Renal cortex interstitium (tissue), 15 donors: ENCODE measurements at places on chromosomes 1 and 21.

DNA sequence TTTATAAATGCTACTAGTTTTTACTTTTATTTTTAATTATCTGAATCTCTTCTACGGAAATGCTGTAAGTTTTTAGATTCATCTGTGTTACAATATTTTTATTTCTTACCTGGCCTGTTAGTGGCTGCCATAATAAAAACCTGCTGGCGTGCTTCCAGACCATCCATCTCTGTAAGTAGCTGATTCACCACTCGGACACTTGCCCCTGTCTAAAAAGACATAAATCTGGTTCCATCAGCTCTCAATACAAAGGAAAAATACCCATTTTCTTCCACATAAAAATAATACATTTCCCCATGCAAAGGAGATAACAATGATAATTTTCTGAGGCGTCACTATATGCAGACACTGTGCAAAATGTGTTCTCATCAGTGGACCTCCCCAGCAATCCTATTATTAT, 62.0 kb downstream of the NVL start:
- no peak for DNase-seq

DNA sequence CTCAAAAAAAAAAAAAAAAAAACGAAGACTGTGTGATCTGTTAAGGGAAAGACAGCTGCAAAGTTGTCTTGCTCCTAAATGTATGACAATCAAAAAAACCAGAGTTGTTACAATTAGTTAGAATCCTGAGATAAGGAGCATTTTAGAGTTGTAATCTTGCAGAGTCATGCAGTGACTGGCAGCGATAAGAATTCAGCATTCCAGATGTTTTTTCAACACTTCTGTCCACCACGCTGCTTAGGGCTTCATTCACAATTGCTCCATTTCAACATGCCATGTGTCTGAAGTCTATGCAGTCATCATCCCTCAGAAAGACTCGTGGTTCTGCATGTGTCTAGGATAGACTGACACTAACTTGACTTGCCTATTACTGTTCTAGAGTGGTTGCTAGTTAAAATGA, 102.4 kb upstream of the BACE2 start:
- no peak for DNase-seq

DNA sequence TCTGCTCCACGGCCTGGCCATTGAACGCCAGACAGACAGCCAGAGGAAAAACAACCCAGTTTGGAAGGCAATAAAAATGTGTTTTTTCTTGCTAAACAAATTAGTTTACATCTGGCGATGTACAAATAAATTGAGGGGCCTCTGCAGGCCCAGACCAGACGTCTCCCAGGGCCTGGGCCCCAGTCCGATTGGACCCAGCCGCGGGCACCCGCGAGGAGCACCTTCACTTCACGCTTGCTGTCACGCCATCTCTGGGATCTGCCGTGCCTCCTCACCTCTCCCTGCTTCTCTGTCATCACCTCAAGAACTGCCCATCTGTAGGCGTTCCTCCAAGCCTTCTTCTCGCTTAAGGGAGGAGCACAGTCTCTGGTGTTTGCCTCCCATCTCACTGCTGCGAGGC, 61.5 kb downstream of the GLIS1 start:
- no peak for DNase-seq

DNA sequence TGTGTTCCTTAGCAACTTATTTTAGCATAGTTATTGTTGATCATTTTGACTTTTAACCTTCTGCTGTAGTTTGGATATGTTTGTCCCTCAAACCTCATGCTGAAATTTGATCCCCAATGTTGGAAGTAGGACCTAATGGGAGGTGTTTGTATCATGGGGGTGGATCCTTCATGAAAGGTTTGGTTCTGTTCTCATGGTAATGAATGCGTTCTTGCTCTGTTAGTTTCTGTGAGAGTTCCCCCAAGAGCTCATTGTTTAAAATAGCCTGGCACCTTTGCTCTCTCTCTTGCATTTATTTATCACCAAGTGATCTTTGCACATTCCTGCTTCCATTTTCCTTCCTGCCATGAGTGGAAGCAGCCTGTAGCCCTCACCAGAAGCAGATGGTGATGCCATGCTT, 372.1 kb upstream of the VAMP3 start:
- DNase-seq = no peak

DNA sequence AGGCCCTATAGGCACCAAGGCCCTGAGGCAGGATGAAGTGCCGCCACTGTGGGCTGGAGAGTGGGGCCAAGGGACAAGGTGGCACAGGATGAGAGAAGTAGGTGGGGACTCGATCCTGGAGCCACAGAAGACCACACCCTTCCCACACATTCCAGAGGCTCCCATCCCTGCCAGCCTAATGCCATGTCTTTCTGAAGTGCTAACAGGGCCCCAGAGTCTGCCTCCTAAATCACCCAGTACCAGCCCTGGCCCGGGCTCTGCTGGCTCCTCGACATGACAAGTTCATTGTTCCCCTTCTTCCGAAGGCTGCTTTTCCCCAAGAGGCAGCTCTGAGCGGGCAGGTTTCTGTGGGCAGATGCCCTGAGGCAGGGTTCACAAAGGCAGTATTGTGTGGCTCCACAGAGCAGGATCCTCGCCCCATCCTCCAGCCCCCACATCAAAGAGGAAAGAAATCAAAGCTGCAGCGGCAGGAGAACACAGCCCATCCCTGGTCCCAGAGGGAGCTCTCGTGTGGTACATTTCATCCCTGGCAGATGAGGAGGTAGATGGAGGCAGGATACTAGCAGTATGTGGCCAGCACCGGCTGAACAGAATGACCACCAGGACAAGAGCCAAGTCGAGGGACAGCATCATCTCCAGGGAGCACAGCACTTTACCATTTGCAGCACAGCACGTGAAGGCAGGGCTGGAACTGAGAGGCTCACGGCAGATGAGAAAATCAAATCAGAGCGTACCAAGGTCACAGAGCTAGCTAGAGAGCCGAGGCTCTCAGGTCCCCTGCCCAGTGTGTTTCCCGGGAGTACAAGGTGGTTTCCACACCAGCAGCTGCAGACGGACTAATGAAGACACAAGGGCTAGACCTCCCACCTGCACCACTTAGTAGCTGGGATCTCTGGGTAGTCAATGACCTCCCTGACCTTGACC, 64.8 kb downstream of the SYF2 start:
- DNase-seq = no peak
